ENCODE measurements at places on chromosomes 3 and 15.
A peak's percentile ranks its signal among the peaks of the same experiment; 100 is the strongest.

DNA sequence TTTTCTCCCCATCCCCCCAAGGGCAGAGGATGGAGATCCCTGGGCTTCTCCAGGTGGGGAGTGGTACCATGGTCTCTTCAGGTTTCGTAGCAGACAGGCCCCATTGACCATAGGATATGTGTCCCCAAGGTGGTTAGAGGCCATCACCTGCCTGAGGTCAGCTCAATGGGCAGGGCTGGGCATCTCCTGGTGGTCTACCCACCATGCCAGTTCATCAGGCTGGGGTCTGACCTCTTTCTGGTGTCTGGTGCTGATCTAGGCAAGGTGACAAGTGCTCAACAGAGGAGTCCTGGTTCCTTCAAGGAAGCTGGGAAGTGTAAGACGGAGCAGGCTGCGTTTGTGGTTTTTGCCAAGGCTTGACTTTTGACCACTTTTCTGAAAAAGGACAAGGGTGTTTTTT is 71.4 kb downstream of the SMAD3 start:
- DNase-seq: no peak

- peak; percentile 37 for DNase-seq
These were observed 464.1 kb upstream of the CBLB start for GRCh38 chr3:106332884-106333283.

GRCh38 chr3:50653937-50654595 is 20.7 kb upstream of the DOCK3 start:
- no peak for DNase-seq

GRCh38 chr15:66912001-66912400 is 153.4 kb upstream of the SMAD3 start:
- no peak for DNase-seq

- no peak for DNase-seq
These were observed at the start of gene ALS2CL for GRCh38 chr3:46693038-46693891. Gene ALS2CL, minus strand, starts transcription at chr3:46693679. Its CDS starts 4,239 bp downstream, at chr3:46689440.

DNA sequence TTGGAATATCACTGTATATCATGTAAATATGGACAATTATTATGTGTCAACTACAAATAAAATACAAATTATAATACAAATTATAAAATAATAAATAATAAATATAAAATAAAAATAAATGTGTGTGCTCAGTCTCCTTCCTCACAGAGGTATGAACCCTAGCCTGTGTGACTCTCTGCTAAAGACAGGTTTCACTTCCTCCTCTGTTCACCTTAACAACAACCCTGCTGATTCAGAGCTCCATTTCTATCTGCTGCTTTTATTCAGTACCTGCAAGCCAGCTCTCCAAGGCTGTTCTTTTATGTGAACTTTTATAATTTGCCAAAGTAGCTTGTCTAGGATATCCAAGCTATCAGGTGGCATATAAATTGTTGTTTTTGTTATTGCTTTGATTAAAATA is 610.7 kb upstream of the GRM7 start:
- DNase-seq: no peak

DNA sequence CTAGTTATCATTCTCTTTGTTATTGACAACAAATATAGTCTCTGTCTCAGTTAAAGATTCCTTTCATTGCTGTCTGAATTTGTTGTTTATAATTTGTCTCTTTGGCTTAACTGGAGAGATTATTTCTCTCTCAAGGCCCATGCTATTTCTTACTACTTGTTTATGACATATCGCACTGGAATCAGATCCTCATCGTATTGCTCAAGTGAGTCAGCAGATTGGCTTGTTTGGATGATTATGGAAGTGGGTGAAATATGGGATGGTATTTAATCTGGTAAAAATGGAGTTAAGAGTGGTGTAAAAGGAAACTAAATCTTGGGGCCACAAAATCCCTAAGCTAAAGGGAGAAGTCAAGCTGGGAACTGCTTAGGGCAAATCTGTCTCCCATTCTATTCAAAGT is 613.1 kb downstream of the SI start:
- no peak for DNase-seq

DNA sequence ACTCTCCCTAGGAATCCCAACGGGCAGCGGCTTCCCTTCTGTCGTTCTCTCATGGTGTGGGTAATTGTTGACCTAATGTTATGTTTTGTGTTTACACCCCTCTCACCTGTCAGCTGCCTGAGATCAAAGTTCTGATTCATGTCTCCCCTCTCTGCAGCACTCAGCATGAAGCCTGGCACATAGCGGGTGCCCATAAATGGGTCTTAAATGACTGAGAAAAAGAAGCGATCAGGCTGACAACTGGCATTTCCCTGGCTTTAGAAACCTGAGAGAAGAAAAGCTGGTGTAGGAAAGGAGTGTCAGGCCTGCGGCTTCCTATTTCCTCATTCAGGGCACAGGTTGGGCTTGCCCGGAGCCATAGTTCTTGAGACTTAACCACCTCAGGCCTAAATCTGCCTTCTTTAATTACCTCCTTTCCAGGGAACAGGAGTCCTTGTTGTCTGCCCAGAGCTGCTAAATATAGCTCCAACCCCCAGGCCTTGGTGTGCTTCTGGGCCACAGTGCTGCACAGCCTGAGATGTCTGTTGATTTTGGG is 31.8 kb downstream of the LPP start:
- DNase-seq: no peak

DNA sequence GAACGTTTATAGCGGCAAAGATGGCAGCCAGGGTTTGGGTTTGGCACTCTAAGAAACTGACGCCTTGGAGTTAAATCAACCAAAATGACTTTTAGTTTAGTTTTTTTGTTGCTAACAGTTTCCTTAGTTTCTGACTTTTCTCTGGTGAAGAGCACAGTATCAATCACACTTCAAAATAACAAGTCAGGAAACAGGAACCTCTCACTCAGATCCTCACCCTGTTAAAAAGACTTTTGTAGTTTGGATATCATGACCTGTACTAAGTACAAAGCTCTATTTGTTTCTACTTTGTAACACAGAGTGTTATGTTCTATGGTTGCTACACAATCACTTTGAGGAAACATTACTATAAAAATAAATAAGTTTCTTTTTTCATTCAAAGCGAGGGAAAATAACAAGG is 51.1 kb downstream of the ATP10A start:
- DNase-seq: no peak

DNA sequence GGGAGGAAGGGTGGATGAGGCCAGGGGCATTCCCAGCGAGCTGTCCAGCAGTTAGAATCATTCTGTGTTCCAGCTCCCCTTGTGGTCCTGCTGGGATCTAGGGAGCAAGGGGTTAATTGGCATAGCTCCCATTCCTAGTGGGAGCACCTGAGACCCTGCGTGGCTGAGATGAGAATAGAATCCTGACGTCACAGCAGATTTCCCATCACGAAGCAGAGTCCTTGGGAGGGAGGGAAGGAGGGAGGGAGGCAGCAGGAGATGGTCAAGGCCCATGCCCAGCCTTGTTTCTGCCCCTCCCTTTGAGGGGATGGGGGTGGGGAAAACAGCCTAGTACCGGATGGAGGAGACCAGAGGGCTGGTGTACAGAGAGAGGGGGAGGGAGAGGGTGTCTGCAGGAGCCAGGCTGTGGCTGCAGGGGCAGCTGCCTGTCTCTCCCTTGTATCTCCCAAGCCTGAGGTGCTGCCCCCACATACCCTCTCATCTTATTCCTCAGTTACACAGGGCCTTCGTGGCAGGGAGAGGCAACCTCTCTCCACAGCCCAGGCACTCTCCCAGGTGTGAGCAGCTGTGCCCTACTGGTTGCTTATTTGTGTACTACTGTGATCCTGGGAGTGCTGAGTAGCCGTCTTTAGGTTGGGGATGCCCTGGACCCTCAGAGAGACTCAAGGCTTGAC is 5.4 kb downstream of the TYRO3 start:
- DNase-seq: no peak

- no peak for DNase-seq
These were observed 207.0 kb downstream of the FOXP1 start for GRCh38 chr3:71376503-71376902.

- no peak for DNase-seq
These were observed 147.7 kb upstream of the TSC22D2 start for GRCh38 chr3:150260398-150260710.

GRCh38 chr3:88921986-88922385 is 185.4 kb upstream of the EPHA3 start:
- DNase-seq: no peak

DNA sequence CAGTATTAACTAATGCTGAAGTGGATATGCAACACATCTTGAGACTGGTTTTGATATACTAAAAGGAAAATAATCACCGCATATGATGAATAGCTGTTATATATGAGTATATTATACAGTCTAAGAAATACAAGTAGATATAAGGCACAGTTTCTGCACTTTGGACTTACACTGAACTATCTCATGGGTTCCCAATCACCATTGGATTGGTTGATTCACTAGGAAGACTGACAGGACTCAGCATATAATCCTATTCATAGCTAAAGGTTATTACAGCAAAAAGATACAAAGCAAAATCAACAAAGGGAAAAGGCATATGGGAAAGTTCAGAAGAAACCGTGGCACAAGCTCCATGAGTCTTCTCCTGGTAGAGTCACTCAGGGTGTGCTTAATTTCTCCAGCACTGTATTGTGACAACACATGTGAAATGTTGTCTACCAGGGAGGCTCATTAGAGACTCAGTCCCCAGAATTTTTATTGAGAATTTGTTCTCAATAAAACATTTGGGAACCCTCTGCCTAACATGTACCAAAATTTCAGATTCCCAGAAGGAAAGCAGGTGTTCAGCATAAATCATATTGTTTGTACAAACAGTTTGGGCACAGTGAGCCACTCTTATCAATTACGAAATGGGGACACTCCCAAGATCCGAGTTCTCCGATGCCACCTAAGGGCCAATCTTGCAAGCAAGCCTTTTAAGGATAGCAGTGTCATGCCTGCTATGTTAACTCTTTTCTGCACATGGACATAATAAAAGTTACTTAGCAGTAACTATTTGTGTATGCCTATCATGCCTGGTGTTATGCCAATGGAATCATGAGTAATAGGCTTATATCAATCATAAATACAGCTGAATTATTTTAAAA is 26.8 kb downstream of the CMC1 start:
- no peak for DNase-seq

DNA sequence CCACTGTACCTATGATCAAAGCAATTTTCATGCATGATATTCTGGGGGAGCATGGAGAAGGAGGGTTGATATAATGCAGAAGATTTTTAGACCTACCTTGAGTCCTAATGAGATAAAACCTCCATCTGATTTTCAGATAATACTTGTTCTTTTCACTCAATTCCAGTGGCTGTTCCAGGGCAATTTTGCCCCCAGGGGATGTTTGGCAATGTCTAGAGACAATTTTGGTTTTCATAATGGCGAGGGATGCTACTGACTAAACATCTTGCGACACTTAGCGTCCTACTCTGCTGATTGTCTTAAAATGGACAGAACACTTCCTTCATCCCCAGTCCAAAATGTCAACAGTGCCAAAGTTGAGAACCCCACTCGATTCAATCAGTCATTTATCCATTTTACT is 26.6 kb downstream of the AGBL1 start:
- no peak for DNase-seq

DNA sequence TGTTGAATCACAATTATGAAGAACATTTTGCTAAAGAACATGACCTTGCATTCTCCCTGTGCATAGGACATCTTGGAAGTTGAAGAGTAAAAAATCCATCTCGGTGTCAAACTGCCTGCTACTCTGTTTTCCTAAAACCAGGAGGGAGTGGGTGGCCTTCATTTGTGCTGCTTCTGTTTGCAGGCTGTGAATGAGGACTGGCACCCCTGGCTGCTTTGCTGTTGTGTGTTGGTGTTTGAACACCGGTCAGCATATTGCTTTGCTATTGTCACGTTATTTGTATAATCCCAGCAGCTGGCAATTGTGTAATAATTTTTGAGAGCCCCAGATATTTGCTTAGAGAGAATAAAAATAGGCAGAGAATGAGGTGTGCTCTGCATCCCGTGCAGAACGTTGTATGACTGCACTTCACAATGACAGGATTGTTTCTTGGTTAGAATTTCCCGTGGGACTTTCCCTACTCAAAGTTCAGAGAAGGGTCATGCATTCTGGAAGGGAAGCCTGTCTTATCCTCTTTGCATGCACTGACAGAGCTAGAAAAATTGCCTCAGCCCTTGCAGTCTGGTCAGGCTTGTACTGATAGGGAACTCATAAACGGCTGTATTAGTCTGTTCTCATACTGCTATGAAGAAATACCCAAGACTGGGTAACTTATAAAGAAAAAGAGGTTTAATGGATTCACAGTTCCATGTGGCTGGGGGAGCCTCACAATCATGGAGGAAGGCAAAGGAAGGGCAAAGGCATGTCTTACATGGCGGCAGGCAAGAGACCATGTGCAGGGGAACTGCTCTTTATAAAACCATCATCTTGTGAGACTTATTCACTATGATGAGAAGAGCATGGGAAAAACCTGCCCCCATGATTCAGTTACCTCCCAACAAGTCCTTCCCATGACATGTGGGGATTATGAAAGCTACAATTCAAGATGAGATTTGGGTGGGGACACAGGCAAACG is 16.3 kb downstream of the SV2B start:
- DNase-seq: no peak

DNA sequence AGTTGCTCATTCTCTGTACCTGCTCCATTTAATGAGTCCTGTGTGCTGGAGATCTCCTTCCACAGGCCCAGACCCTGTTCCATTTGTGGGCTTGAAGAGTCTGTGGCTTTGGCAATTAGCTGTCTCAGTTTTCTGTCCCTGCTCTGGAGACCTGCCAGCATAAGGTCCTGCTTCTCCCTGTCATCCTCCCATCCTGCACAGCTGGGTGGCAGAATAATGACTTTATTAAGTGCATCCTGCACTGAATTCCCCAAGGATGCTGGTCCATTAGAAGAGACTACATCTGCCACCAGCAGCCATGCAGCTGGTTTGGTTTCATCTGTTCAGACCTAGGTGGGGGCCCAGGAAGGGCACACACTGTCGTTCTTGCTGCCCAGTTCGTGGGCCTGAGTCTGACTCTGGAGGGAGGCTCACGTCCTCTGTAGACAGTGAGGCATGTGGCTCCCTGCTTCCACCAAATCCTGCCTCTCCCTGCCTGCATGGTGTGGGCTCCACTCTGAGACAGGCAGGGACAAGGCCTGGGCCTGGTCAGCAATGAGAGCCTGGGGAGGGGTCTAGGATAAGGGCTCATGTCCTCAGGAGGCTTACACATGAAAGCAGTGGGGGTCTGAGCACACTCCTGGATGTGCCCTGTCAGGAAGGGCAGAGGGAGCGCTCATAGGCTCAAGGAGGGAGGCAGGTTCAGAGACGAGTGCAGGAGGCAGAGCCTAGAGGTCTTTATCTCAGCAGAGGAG is 78.4 kb upstream of the PRR23E start:
- no peak for DNase-seq

GRCh38 chr3:51718547-51719409 is 11.9 kb downstream of the GRM2 start:
- DNase-seq: peak; percentile 55

GRCh38 chr3:4656059-4656458 is 162.9 kb downstream of the ITPR1 start:
- no peak for DNase-seq

- no peak for DNase-seq
These were observed 250.3 kb downstream of the SLC9A9 start for GRCh38 chr3:143597774-143598652.

DNA sequence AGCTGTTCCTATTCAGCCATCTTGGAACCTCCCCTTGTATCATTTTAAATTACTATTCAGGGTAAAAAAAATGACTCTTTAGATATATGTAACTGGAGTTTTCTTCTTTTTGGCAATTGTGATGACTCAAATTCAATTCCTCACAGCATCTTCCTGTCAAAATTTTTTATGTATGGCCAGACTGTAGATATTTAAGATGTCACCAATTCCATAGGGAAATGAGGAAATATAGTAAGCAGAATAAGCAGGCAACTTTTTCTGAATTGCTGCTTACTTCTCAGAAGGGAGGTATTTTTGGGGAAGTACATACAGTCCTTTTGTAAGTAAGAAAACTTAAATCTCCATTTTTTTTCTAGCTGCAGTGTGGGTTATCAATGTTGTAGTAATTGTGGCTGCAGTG is 28.8 kb downstream of the EAF2 start:
- DNase-seq: no peak
